Muscle of arm (tissue), 14 donors: ENCODE measurements at places on chromosomes 7 and 10. TPM values are rescaled to one million over a fixed set of nuclear protein-coding genes. Genes with fewer than 3 reads are reported as not detected.

The SLC18A2 gene
- polyA plus RNA-seq: 0.88 TPM

The FBXL13 gene
- 0.81 TPM for polyA plus RNA-seq

The HOXA7 gene
- 20.7 TPM for polyA plus RNA-seq

The OR2A12 gene
- not detected for polyA plus RNA-seq

The CALHM3 gene
- 0.11 TPM for polyA plus RNA-seq

The CFAP58 gene
- 0.32 TPM for polyA plus RNA-seq
